DMS53 (cell line): ENCODE measurements at places on chromosomes 7 and 10.
A peak's percentile ranks its signal among the peaks of the same experiment; 100 is the strongest.

GRCh38 chr10:44417761-44418160 is 32.9 kb upstream of the CXCL12 start:
- DNase-seq, result no peak

GRCh38 chr10:60877777-60878120 is 66.2 kb downstream of the RHOBTB1 start:
- DNase-seq, result peak; percentile 59

DNA sequence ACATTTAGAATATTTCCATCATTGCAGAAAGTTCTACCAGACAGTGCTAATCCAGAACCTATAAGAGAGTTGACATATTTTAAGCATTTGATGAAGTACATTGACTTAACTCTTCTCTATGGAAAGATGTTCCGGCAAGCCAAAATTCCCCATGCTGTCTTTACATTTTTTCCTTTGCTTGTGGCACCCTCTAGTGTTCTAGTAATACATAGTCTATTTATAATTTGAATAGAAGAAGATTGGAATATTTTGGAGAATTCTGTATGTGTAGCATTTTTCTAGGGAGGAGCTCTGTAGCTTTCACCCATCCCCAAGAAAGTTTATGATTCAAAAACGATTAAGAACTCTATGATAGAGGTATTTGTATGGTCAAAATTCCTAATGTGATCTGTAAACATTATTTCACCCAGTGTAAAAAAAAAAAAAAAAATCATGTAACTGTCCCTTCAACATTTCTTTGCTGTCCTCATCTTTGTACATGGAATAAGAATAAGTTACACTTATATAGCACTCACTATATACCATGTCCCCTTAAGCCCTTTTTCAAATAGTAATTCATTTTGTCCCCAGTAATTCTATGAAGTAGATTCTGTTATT is 33.2 kb downstream of the NRF1 start:
- peak; percentile 81 for DNase-seq

DNA sequence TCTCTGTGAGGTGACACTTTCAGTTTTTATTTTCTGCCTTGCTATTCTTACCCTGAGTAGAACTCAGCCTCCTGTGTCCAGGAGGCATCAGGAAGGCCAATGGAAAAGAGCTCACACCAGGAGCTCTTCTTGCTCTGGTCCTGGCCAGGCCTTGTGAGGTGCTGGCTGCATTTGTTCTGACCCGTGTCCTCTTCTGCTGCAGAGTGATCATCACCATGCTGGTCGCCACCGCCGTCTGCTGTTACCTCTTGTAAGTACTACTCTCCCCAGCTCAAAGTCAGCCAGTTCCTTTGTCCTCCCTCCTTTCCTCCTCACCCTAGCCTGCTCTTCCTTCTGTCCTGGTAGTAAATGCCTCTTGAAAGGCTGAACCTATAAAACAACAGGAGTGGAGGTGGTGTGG is 1.6 kb downstream of the ATP6V0E2 start:
- no peak for DNase-seq
